RPMI8226 (cell line): ENCODE measurements at places on chromosomes 12 and 14.

- DNase-seq = no peak
Observed at GRCh38 chr12:108116699-108117098, 12.4 kb upstream of the WSCD2 start.

DNA sequence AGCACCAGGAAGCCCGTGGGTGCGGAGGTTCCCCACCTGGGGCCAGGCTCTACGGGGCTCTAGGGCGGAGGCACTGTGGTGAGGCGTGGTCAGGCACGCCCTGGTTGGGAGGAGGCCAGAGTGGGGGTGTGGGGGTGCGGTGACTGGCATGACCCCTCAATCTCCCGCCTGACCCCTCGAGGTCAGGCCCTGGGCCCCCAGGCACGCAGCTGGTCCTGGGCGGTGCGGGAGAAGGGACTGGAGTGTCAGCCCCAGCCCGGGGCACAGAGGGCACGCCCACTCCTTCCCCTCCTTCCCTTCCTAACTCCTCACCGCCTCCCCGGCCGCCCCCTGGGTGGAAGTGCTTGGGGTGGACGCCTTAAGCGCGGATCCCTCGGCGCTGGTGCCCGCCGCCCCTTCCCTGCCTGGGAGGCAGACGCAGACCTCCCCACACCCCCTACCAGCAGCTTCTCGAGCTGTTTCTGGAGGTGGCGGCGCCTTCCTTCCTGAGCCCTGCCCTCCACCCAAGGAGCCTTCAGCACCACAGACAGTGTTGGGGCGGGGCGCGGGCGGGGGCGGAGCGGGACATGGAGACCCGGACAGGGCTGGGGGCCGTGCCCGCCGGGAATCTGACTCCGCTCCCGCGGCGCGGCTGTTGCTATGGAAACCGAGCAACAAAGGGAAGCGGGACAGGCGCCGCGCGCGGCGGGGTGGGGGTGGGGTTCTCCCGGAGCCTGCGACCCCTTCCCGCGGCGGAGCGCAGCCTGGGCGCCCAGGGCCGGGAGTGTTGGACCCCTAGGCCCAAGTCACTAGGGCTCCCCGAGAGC lies 741 bp upstream of the CRIP2 start:
- DNase-seq = peak; percentile 72

- DNase-seq = no peak
Observed at GRCh38 chr12:10307630-10308029, at the start of gene KLRD1. Gene KLRD1, plus strand, starts transcription at chr12:10307870. Its CDS starts 208 bp downstream, at chr12:10308078.

- DNase-seq = no peak
Observed at GRCh38 chr12:10101042-10101579, 2.3 kb upstream of the CLEC1A start.

GRCh38 chr14:26765301-26765700 lies 167.5 kb upstream of the NOVA1 start:
- no peak for DNase-seq

DNA sequence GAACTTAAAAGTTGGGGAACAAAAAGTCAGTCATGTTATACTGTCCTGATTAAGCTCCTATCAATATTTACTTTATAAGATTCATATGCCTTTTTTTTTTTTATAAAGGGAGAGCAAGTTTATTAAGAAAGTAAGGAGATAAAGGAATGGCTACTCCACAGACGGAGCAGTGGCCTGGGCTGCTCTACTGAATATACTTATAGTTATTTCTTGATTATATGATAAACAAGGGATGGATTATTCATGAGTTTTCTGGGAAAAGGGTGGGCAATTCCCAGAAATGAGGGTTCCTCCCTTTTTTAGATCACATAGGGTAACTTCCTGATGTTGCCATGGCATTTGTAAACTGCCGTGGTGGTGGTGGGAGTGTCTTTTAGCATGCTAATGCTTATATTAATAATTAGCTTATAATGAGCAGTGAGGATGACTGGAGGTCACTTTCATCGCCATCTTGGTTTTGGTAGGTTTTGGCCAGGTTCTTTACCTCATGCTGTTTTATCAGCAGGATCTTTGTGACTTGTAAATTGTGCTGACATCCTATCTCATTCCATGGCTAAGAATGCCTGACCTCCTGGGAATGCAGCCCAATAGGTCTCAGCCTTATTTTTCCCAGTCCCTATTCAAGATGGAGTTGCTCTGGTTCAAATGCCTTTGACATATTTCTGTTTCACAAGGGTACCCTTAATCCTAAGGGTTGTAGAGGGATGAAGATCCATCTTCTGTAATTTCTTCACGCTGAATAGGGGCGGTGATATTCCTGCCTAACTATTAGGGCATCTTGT lies 73.9 kb downstream of the OTOGL start:
- DNase-seq = no peak
